ENCODE measurements at places on chromosomes 2 and 18.

GRCh38 chr18:3544537-3544936, 94.6 kb downstream of the TGIF1 start:
- DNase-seq: no peak

DNA sequence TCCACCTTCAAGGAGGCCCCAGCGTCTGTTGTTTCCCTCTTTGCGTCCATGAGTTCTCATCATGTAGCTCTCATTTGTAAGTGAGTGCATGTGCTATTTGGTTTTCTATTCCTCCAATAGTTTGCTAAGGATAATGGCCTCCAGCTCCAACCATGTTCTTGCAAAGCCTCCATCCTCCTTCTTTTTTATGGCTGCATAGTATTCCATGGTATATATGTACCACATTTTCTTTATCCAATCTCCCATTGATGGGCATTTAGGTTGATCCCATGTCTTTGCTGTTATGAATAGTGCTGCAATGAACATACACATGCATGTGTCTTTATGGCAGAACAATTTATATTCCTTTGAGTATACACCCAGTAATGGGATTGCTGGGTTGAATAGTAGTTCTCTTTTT, 73.0 kb upstream of the NFU1 start:
- no peak for DNase-seq

DNA sequence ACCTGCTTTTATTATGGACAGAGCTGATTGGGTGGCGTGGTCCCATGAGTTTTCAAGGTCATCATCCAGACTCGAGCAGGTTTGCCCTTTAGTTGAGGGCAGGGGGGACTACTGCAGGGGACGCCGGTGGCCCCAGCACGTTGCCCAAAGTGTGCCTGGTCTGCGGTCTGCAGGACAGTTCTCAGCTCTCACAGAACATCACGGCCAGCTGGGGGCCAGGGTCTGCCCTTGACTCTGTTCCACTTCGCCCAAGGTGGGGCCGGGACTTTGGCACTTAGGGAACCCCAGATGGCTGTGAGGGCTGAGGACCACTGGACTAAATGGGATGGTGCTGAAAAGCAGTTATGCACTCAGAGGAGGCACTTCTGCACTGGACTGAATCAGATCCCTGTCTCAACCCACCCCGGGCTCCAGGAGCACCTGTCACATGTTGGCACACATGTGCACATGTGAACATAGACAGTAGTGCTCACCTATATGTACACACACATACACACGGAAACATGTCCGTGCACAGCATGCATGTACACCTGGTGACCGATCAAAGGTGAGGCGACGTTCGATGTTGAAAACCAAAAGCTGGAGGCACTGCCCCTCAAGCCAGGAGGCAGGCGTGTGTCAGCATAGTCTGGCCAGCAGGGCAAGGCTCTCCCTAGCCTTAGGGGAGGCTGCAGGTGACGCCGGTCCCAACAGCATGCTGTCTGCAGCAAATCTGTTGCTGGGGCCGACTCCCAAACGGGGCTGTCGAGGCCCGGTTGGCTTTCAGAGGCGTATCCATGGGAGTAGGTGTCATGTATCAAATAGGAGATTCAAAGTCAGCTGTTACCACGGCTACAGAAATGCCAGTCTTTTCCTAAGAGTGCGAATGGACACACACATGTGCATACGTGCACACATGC, 10.2 kb downstream of the ANO7 start:
- DNase-seq: no peak

DNA sequence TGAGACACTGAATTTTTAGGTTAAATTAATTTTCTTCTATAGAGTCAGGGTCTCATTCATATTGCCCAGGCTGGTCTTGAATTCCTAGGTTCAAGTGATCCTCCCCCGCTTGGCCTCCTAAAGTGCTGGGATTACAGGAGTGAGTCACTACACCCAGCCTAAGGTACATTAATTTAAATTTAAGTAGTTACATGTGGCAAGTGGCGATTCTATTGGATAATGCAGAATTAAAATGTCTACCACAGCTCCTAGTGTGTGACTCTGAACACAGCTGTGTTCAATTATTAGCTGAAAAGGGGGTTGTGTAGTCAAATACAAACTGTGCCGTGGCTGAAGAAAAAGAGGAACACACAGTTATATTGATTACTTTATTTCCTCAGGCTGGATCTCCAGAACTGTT, 2.2 kb upstream of the CAD start:
- DNase-seq: no peak

DNA sequence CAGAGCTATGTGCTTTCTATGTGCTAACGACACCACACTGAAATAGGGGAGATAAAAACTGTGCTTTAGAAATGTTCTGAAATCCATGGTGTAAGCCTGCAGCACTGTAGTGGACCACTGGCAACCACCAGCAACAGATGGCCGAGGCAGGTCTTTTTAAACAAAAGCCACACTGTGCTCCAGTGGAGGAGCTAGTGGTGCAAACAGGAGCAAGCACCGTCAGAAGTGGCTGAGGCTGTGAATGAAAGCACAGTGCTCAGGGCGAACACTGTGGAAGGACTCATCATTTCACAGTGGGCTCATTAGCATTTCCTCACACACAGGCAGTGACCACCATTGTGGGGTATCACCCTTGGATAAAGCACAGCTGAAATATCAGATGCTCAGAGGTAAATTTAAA, 22.9 kb upstream of the MTX2 start:
- DNase-seq: no peak

- DNase-seq: no peak
Measured at GRCh38 chr2:182302174-182302573, 124.7 kb downstream of the PDE1A start.

GRCh38 chr2:9153643-9153980, 53.0 kb upstream of the ASAP2 start:
- no peak for DNase-seq

GRCh38 chr2:216601632-216602409, 31.4 kb upstream of the IGFBP2 start:
- DNase-seq: no peak

DNA sequence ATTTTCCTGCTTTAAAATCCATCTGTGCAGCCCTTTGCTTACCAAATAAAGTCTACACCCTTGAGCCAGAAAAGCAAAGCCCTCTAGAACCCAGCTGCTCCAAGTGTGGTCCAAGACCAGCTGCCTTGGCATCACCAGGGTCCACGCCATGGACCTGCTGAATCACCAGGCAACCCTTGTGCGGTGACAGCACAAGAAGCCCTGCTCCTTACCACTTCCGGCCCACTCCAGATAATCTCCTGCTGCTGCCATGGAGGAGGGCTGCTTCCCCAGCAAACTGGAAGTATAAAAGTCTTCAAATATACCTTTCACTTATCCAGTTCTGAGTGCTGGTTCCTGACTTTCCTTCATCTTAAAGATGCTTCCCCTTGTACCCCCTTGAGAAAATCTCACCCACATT, 106.0 kb upstream of the PKDCC start:
- DNase-seq: no peak

- no peak for DNase-seq
Measured at GRCh38 chr2:122263746-122264145, 508.3 kb downstream of the TSN start.

- DNase-seq: no peak
Measured at GRCh38 chr2:144071461-144071860, 448.5 kb downstream of the ZEB2 start.

DNA sequence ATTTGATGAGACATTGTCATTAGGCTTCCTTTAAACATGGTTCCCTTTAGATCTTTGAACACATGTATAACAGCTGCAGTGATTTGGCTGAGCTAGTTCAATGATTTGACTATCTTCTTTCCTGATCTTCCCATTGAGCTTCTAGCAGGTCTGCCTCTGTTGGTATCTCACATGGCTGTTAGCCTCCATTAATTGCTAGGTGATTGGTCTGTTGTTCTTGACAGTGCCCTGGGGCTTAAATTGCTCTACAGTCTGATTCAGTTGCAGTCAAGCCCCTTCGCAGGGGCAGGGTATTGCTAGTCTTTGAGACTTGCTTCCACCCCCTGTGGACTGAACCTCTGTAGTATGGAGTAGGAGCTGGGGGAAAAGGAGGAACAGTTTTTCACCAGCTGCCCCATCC, 24.1 kb downstream of the SKA1 start:
- no peak for DNase-seq

GRCh38 chr2:166042356-166042755, 85.5 kb downstream of the SCN1A start:
- no peak for DNase-seq

- DNase-seq: no peak
Measured at GRCh38 chr2:607172-607571, 70.0 kb downstream of the TMEM18 start.

DNA sequence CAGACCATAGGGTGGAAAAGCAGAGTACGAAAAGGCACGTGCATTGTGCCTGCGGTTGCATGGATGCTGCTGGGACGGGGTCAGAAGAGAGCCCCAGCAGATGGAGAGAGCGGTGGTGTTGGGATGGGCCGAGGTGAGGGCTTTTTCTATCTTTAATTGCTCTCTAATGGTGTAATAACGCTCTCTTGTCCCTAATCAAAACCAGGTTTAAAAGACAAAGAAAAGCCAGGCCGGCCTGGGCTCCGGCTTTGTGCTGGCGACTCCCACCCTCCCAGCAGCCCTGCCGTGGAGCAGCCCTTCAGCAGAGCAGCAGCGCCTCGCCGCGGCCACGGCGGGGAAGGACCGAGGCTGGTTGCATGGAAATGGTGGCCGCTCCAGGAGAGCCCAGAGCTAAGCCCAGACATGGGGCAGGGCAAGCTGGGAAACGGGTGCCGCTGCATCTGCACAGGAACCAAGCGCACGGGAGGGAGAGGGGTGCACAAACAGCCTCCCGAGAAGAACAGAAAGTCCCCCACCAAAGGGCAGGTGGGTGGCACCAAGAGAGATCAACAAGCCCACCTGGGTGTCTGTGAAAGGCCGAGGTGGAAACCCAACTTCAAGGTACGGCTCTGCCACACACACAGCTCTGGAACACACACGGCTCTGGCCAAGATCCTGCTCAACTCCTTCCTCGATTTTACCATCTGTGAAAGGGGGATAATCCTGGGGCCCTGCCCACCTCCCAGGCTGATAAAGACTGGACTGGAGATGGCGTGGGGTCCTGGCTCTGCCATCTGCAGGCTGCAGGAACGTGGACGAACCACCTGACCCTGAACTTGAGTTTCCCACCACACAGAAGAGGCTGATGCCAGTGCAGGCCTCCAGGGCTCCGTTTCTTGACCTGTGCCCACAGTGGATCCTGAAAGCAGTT, 15.0 kb downstream of the HS1BP3 start:
- peak; percentile 72 for DNase-seq

DNA sequence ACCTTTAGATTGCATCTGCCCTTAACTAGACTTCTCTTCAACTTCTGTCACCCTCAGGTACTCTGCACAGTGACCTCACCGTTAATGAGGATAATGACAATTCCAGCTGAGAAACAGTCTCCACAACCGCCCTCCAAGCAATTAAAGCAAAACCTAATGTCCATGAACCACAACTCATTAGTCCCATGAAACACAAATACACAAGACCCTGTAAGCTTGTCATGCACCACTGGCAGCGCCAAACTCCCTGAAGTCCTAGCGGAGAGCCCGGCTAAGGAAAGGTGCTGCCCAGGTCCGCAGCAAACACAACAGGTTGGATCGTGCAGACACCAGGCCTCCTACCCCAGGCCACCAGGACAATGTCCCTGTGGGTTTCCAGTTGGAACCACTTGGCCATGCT, 7.4 kb downstream of the SMAD7 start:
- DNase-seq: no peak

DNA sequence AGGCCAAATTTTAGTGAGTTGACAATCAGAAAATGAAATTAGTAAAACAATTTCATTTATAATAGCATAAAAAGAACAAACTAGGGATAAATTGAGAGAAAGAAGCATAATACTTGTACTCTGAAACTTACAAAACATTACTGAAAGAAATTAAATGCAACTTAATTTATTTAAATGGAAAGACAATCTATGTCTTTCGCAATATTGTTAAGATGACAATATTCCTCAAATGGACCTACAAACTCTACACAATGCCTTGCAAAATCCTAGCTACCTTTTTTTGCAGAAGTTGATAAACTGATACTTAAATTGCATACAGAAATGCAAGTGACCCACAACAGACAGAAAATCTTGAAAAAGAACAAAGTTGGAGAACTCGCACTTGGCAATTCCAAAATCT, 9.1 kb downstream of the EPG5 start:
- no peak for DNase-seq

DNA sequence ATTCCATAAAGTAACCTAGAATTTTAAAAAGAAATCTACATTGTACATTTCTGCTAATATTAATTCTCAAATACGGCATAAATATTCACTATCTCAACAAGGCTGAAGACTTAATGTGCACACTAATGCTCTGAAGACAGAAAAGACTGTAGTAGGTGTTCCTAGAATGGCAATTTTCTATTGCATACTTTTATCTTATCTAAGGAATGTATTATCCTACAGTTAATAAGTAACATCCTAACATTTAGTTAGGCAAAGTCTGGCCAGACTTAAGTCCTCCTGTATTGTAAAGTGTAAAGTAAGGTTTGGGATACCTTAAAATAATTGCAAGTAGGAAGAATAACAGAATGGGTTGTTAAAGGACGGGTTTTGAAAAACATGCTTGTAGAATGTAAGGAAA, 42.2 kb downstream of the CHST9 start:
- DNase-seq: no peak

- no peak for DNase-seq
Measured at GRCh38 chr2:113324684-113325160, 46.0 kb upstream of the PAX8 start.

DNA sequence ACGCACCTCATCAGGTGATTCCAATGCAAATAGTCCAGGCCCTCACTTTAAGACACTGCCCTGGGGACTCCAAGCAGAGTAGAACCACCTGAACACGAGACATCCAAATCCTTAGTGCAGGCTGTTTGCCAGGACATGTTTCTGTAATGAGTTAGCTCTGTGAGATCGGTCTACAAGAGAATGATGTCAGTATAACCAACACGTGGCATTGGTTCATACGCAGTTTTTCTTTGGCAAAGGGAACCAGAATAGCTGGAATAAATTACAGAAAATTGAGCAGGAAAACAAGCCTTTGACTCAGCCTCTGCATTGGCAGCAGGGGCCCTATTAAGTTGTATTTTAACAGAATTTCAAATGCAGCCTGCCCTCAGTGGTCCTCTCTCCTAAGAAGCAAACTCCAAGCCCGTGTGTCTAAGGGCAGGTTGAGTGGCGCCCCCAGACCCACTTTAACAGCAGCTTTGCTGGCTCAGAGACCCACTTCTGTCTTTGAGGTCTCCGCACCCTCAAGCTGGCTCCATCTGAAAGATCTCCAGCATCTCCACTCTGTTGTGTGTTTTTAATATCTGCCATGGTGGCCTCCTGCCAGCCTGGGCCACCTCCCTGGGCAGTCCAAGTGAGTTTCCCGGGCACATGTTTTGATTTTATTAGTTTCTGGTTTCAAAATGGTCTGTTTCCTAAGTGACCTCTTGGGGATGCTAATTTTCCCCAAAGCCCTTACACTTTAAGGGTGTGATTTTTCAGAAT, 61.3 kb downstream of the ALPK2 start:
- no peak for DNase-seq
